NCI-H2171 (cell line): ENCODE measurements at places on chromosomes 13 and 19.

- DNase-seq: peak; percentile 55
These were observed at the start of gene C19orf12 for GRCh38 chr19:29714953-29715700. C19orf12 (minus strand) TSS chr19:29715261; CDS start chr19:29708413, 6,848 bp downstream.

- no peak for DNase-seq
These were observed 13.8 kb downstream of the SPACA6 start for GRCh38 chr19:51706885-51707284.

- DNase-seq: no peak
These were observed 16.2 kb downstream of the COMP start for GRCh38 chr19:18774782-18775444.

- no peak for DNase-seq
These were observed 2.5 kb downstream of the FOXA3 start for GRCh38 chr19:45866400-45867176.

- DNase-seq: peak; percentile 74
These were observed 594 bp downstream of the URI1 start for GRCh38 chr19:29942404-29943261.

- DNase-seq: no peak
These were observed 13.6 kb upstream of the ZNF611 start for GRCh38 chr19:52748336-52748950.

DNA sequence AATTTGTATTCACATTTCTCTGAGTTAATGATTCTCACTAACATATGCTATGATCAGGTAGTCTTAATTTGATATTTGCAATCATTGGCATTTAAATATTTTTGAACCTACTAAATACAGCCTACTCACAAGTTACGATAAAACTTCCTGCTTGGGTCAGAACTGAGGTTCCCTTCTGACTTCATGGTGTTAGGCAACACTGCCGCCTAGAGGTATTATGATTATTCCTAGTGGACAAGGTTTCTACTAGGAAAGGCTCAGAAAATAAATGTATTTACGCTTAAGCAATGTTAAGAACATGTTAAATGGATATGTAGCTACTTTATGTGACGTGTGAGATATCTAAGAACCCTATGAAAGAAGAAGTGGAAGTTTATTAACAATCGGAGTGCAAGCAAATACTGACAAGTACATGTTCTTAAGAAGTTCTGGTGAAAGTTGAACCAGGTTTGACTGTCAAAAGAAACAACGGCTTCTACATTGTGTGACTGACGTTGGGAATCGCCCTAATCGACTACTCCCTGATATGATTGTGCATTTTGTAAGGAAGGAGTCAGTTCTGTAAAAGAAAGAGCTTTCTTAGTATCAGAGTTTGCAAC is 1395.8 kb downstream of the SLITRK5 start:
- DNase-seq: no peak

DNA sequence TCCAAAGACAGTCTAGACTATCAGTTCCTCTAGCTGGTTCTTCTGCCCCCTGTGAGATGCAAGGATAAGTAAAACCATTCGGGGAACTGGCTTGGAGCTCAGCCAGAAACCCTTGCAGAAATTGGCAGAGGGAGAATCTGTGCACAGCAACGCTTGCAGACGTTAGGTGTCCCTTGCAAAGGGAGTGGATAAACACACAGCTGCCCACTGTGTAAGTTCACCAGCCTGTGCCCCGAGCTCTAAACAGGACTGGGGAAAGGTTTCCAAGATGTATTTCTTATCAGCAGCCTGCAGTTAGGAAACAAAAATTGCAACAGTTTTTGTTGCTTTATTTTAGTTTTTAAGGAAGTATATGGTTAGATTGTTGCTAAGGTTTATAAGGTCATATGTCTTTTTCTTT is 19.0 kb upstream of the ADGRE1 start:
- DNase-seq: no peak

DNA sequence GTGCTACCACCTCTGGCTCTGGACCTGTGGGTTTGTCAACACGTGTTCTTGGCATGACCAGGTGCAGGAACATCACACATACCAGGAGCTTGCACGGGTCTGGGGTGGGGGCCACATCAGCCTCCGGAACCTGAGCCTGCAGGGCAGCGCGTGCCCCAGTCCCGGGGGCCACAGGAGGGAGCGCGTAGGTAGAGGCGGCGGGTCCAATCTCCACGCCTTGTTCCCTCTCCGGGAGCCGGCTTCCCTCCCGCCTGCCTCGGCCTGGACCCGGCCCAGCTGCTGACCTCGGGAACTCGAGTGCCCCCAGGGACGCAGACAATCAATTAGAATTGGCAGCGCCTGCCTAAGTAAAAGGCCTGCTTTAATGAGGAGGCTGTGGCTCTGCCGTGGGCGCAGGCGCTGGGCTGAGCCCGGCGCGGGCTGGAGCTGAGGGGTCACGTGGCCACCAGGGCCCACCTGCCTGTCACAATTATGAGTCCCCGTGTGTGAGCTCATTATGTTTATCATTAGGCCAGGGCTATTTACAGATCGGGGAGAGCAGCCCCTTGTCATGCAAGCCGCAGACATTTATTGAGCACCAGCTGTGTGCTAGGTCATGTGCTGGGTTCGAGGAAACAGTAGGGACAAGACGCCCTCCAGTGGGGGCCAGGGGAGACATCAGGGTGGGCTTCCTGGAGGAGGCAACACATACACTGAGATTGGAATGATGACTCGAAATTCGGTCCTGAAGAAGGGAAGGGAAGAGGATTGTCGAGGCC is 32.2 kb upstream of the TNFAIP8L1 start:
- peak; percentile 78 for DNase-seq

DNA sequence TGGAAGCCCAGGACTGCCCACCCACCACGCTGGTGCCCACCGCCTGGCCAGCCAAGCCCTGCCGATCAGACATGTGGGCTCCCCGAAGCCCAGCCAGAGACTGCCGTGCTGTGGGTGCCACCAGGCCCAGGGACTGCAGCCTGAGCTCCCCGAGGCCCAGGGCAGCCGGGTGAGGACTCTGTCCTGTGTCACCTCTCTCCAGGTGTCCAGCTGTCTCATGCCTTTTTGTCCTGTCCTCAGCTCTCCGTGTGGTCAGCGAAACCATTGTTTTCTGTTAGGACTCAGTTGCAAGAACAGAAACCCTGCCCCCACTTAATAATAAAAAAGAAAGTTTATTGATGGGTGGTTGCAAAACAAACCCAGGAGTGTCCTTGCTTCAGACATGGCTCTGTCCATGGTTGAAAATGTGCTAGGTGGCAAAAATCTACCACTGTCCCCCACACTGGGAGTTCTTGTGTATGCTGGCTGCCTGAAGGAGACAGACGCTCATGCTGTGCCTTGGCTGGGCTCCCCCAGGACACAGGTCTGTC is 9.9 kb downstream of the PLEKHF1 start:
- DNase-seq: no peak

DNA sequence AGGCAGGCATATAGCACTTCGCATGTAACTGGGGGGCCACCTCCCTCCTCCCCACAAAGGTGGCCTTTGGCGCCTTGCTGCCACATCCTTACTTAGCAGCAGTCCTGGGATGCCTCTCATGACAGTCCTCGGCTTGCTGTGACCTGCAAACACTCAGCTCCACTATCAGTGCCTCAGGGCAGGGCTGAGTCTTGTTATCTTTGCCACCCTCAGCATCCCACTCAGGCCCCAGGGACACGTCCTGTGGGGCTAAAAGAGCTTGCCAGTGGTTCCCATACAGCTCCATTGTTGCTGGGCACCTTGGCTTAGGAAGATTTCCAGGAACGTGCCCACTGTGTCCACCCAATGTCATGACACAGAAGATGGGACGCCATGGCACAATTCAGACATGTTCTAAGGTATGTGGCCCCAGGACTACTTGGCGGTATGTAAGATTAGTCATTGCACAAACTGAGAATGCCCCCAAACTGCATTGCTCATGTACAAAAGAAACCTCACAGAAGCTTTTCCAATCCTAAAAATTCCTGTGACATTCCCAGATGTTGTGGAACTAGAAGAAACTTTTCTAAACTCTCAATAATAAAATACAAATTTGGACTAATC is 16.3 kb downstream of the DOCK9 start:
- no peak for DNase-seq

DNA sequence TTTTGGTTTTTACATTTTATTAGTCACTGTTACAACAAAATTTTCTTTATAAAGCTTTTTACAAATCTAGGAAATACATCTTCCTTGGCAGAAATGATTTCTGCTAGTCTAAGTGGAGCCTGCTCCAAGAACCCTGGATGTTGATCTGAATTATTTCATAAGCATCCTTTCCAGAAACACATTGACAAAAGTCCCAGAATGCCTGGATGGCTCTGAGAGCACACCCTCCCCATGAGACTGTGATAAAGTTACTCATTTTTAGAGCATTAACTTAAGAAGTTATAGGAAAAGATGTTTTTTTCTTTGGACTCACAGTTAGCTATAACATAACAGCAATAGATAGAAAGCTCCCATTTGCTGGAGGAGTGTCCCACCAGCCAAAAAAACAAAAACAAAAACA is 559.6 kb upstream of the SPRY2 start:
- DNase-seq: no peak

- no peak for DNase-seq
These were observed 98.1 kb upstream of the SLITRK1 start for GRCh38 chr13:83980331-83980730.

DNA sequence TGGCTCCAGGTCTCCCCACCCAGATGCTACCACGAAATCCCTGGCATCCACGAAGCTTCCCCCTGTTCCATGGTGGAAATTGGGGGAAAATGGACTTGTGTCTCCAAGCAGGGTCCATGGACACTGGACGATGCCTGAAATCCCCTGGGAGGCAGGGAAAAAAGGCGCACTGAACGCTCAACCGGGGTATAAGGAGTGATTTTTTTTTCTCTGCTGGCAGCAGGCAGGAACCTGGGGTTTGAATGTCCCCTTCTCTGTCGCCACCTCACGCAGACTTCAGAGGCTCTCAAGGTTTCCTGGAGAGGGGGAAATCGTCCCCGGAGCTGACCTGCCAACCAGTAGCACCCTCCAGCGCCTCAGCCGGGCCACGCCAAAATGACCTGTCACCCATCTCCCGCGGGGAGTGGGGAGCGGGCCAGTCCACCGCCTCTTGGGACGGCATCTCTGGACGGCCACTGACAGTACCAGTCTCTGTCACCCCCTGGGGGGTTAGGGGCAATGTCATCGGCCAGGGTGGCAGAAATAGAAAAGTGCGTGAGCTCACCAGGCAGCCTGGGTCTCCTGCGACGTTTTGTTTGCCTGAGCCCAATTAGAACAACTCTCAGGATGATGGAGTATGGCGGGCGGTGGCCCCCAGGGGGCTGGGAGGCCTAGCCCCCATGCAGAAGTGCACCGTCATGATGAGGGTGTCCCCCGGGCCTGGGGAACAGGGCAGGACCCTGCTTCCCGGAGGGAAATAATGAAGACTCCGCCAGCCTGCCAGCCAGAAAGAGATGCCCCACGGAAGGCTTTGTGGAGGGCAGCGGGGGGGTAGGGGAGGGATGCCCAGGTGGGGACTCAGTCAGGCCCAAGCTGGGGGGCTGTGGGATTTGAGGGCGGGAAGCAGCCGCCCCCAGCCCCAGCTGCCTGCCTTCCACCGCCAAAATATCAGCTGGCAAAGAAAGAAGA is 2.6 kb downstream of the PTPRS start:
- DNase-seq: no peak

DNA sequence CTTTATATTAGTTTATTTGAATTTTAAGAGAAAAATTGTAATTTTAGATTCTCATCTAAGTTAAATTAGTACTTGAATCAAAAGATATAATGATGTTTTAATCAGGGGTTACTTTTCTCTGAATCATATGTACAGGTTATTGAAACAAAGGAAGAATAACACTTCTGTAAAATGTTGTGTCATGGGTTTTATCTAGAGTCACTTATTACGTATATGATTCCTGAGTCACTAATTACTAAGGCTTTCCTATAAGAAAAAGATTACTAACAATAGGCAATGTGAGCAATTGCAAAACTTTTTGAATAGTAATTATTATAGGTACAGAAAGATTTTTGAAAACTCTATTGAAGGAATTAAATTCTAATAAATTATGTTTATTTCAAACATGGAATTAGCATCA is 99.2 kb upstream of the KLF5 start:
- no peak for DNase-seq

- no peak for DNase-seq
These were observed 17.3 kb downstream of the DOT1L start for GRCh38 chr19:2180881-2181632.

- no peak for DNase-seq
These were observed 95.4 kb downstream of the WDFY2 start for GRCh38 chr13:51679616-51680015.

DNA sequence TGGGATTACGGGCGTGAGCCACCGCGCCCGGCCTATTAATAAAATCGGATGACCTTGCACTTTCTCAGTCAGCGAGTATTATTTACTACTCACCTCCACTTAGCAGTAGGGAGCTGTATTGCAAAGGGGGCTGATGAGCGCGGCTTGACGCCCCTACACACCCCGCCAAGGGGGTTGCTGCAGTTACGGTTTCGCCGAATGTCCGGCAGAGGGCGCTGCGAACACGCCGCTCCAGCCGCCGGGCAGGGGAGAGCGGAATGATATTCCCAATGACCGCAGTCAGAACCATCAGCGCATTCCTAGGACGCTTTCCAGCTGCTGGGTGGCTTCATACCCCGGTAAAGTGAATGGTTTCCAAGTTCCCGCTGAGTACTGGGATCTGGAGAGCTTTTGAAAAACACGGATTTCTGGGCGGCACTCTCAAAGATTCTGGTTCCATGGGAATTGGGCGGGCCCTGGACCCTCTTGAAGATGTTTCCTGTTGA is 30.0 kb upstream of the TPT1 start:
- DNase-seq: no peak

DNA sequence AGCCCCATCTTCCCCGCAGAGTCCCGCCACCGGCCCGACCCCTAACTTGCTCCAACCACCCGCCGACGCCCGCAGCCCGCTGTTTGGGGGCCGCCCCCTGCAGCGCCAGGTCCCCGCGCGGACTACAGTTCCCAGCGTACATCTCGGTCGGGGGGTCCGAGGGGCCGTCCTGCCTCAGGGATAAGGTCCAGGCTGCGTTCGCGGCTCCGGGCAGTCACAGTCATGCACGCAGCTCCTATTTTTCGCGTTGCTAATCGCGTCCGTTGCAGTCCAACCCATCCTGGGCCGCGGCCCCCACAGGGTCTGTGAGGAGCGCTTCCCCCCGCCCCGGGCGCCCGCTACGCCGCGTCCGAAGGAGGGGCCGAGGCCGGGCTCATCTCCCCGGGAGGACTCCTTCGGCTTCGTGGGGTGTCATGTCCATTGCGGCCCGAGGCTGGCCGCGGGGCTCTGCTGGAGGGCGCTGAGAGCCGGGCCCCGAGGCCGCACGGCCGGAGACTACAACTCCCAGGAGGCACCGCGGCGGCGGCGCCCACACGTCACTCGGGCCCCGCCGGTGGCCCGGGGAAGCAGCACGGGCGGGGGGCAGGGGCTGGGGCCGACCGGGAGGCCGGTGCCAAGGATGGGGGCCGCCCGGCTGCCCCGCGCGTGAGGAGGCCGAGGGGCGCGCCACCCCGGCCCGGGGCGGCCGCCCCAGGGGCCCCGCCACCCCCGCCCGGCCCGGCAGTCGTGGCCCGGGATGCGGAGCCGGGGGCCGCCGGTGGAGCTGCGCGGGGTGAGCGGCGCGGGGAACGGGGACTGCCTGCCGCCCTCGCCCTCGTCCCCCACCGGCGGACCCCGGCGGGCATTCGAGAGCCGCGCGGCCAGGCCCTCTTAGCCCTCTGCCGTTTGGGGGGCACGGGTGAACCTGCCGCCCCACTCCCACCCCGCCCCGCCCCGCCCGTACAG is at the start of gene MAP3K10:
Gene MAP3K10, plus strand, starts transcription at position 536 of the 945 bp plus-strand sequence. CDS start 606 bp downstream, outside the sequence.
- peak; percentile 68 for DNase-seq

- DNase-seq: no peak
These were observed 81.1 kb upstream of the SIAH3 start for GRCh38 chr13:45932676-45933075.
